ENCODE measurements at places on chromosomes 2 and 18.
A peak's percentile ranks its signal among the peaks of the same experiment; 100 is the strongest.

DNA sequence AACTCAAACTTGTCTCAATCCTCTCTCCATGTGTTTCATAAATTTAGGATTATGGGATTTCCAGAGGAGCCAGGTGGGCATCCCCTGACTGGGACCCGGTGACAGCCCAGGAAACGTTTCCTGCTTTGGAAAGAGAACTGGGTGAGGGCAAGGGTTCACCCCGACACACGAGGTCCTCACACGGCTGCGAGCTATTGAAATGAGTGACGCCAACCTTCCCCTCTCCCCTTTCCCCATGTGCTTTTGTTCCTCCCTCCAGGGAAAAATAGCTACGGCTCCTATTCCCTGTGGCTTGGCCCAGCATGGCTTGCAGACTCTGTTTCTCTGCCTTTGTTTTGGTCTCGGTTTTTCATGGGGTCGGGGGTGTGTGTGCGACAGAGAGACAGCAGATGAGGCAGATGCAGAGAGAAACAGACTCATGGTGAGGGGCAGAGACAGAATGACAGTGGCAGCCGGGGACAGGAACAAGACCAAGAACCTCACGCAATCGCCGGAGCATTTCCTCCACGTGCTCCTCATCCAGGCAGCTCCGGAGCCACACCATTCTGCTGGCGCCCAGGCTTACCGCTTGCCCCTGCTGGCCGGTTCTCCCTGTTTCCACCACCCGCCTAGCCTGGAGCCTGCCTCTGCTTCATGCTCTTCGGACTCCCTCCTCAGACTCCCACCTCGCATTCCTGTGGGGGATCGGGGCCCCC lies 238.5 kb downstream of the DYSF start:
- DNase-seq, result peak; percentile 61

GRCh38 chr2:10750610-10751009 lies 29.2 kb downstream of the ATP6V1C2 start:
- no peak for DNase-seq

- DNase-seq, result peak; percentile 55
These were observed 59.5 kb upstream of the YWHAQ start for GRCh38 chr2:9690252-9690651.

- no peak for DNase-seq
These were observed 36.7 kb downstream of the DYNC1I2 start for GRCh38 chr2:171723716-171724683.

- no peak for DNase-seq
These were observed 62.2 kb downstream of the EDAR start for GRCh38 chr2:108926561-108927380.

- peak; percentile 88 for DNase-seq
These were observed 11.1 kb upstream of the KLHL30 start for GRCh38 chr2:238127165-238128060.

GRCh38 chr2:117774716-117775115 lies 39.8 kb upstream of the DDX18 start:
- DNase-seq, result no peak

GRCh38 chr2:200454927-200455801 lies 54.7 kb downstream of the KCTD18 start:
- peak; percentile 81 for DNase-seq

GRCh38 chr18:51514128-51514527 lies 316.6 kb upstream of the MEX3C start:
- no peak for DNase-seq

GRCh38 chr2:70686577-70687460 lies 81.2 kb downstream of the ADD2 start:
- peak; percentile 97 for DNase-seq

GRCh38 chr2:118613737-118614136 lies 233.7 kb downstream of the EN1 start:
- no peak for DNase-seq

- no peak for DNase-seq
These were observed 87.0 kb upstream of the GATA6 start for GRCh38 chr18:22082408-22082807.

DNA sequence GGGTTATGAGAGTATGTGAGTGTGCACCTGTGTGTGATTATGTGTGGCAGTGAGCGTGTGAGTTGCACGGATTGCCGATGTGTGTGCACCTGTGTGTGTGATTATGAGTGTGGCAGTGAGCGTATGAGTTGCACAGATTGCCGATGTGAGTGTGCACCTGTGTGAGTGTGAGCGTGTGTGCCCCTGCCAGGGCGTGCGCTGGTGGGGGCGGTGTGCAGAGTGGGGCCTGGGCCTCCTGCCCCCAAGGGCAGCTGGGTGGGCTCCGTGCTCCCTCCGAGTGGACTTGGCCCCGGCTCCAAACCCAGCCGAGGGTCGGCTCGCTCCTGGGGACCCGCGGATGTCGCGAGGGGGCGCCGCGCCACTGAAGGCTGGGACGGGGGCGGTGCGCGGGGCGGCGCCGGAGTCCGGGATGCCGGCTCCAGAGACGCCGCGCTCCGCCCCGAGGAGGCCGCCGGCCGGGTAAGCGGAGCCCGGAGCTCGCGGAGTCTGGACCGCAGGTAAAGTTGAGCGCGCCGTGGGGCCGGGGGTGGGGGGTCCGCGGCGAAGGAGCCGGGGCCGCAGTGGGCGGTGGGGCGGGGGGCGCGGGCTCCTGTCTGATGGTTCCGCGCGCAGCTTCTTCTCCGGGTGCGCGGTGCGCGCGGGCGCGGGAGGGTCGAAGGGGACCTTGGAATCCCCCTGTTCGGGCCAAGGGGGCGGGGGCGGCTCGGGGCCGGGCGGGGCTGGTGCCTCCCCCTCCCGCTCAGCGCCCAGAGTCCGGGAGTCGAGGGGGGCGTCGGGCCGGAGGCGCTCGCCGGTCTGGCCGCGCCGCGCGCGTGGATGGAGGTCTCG lies at the start of gene KCNG2:
KCNG2 (plus strand) TSS at position 421 of the 828 bp plus-strand sequence. CDS start 65,730 bp downstream, outside the sequence.
- DNase-seq, result peak; percentile 32

- no peak for DNase-seq
These were observed 25.3 kb downstream of the MBP start for GRCh38 chr18:77107292-77107691.

DNA sequence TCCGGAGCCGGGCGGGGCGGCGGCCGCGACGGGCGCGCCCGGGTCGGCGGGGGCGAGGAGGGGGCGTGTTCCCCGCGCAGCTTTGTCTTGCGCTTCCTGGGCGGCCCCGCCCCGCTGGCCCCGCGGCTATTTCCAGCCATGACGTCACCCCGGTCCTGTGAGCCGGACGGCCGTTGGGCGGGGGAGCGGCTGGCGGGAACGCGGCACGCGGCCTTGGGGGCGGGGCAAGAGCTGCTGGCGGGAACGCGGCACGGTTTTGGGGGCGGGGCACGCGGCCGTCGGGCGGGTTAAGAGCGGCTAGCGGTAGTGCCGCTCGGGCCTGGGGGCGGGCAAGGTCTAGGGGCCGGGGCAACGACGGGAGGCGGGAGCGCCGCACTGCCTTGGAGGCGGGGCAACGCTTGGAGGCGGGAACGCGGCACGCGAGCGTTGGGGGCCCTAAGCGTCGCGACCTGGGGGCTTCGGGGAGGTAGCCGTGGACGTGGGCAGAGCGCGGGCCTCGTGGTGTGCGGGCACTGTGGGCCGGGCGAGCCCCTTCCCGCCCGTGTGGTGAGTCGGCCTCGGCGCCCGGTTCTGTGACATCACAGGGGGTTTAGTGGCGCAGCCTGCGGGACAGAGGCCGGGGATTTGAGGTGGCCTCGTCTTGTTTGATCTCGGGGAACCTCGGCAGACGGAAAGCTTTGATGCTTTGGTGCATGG lies 704 bp downstream of the KLF11 start:
- peak; percentile 95 for DNase-seq

GRCh38 chr2:29769847-29770246 lies 151.5 kb downstream of the ALK start:
- DNase-seq, result no peak

- no peak for DNase-seq
These were observed 6.0 kb downstream of the LRRC30 start for GRCh38 chr18:7236933-7237332.

GRCh38 chr2:205386109-205386508 lies 296.2 kb upstream of the NRP2 start:
- DNase-seq, result peak; percentile 28

DNA sequence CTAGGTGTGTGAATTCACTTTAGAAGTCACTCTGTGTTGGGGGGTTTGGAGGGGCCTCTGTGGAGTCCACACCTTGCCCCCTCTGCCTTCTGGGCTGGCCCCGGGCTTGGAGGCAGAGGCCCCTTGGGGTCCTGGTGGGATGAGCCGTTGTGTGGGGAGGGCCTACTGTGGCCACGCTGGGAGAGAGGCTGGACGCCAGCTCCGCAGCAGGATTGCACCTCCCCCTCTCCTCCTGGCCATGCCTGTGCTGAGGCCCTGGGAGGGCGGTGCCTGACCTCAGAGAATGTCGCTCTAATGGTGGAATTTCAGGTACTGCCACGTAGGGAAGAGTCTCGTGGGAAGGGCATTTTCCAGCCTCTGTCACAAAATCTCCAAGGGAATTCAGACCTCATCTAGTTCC lies 237.0 kb downstream of the ATAD2B start:
- no peak for DNase-seq

GRCh38 chr18:36297417-36298125 lies at the start of gene FHOD3:
FHOD3 (plus strand) TSS chr18:36297713; CDS start chr18:36297836, 123 bp downstream.
- DNase-seq, result peak; percentile 84

DNA sequence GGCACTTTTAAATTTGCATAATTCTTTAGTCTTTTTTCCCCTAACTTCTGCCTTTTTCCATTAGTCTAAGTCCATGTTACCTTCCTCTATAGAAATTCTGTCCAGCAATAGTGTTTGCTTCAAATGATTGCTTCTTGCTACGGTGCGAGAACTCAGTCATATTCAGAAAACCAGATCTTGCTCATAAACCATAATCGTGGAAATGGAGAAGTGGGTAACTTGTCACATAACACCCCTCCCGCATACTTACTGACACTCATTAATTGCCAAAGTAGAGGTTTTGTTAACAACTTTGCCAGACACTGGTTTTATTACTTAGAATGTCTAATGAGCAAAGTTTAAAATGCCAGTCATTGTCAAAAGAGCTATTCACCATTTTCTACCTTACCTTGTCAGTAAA lies 94.3 kb upstream of the TWSG1 start:
- DNase-seq, result no peak

- DNase-seq, result no peak
These were observed 184.1 kb upstream of the FN1 start for GRCh38 chr2:215619989-215620388.

DNA sequence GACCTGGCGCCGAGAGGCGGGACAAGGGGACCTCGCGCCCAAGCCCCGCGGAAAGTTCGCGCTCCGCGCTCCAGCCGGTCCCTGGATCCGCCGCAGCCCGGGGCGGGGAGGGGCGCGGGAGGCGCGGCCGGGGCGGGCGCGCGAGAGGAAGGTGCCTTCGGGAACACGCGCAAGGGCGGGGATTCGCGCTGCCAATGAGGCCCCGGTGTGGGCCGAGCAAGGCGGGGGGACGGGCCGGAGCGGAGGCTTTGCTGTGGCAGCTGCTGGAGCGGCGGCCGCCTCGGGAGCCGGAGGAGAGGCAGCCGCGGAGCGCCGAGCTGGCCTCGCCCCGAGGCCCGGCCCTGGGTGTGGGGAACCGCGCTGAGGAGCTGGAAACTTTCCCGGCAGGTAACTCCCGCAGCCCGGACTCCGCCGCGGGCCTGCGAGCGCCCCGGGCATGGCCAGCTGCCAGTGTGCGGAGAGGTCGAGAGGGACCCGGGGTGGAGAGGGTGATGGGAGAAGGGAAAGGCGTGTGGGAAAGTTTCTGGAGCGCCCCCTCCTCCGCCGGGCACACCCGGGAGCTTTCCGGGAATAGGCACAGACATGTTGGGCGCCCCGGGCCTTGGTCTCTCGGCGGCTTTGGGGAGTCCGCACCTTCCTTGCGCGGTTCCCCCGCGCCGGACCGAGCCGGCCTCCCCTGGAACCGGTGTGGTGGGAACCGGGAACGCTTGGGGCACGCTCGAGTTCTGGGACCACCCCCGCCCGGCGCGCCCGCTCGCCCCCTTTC lies at the start of gene TANC1:
TANC1 (plus strand) TSS at position 245 of the 766 bp plus-strand sequence. CDS start 97,271 bp downstream, outside the sequence.
- DNase-seq, result peak; percentile 93

DNA sequence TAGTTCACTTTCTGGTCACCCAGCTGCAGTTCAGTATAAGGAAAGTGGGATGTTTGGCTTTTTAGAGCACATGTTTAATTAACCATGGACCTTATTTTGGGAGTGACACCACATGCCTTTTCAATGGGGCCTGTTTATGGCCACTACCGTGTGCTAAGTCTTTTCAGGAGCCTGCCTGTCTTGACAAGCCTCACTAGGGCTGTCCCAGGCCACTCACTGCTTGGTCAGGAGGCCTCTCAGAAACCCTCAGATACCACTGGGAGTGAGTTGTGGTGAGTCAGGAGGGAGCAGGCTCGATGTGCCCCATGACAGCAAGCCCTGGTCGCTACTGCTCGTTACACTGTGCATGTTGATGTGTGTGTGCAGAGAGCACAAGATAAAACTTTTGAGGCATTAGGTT lies 123.0 kb downstream of the MAP4K4 start:
- peak; percentile 54 for DNase-seq

DNA sequence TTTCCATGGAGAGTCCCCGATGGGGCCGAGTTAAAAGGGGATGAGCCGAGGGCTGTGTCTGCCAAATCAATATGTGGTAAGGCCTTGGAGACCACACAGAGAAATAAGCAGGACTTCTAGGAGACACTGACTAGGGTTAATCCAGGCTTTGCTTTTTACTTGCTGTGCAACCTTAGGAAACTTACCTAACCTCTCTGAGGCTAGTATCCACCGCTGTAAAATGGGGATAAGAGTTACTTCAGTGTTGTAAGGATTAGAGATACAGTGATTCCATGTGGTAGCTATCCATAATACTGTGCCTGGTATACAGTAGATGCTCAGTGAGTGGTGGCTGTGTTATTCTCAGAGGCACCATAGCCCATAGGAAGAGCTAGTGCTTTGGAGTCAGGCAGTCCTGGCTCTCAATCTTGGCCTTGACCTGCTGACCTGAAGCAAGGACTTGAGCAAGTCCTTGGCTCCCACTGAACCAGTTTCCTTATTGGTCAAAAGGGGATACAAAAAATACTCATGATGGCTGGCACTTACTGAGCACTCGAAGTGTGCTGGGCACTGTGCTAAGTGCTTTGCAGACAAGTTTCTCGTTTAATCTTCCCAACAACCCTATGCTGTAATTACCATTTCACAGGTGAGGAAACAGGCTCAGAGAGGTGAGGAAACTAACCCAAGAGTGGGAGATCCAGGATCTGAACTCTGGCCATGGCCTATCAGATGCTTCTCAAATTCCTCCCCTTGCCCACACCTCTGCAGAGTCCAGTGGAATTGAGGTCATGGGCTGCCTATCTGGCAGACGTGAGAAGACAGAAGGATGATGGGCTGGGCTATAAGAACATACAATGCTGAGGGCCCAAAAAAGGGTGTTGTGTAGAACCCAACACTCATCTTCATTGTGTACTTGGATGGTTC lies 12.0 kb upstream of the DES start:
- no peak for DNase-seq

Data from AG08395 (cell line).